ENCODE measurements at places on chromosomes 4 and X.

DNA sequence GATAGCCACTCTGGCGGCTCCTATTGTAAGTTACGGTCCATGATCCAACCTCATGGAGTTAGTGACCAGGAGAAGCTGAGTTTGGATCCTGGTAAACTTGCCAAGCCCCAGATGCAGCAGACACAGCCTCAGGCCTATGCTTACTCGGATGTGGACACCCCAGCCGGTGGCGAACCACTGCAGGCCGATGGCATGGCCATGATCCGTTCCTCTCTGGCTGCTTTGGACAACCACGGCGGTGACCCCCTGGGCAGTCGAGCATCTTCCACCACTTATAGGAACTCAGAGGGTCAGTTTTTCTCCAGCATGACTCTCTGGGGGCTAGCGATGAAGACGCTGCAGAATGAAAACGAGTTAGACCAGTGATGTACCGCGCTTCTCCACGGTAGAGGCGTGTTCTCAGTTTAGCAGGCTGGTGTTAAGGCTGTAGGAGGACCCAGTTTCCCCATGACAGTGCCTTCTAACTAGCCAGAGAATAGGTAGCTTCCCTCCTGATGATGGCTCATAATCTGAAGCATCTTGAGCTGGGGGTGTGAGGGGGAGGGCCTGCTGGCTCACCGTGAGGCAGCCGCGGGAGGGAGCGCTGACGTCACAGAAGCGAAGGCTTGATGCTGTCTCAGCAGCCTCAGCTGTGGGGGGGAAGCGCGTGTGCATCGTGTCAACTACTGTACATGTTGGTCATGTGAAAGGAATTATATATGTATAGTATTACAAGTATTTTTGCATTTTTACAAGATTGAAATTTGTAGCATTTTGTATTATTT is 31.1 kb downstream of the ZBTB49 start:
- DNase-seq = no peak

DNA sequence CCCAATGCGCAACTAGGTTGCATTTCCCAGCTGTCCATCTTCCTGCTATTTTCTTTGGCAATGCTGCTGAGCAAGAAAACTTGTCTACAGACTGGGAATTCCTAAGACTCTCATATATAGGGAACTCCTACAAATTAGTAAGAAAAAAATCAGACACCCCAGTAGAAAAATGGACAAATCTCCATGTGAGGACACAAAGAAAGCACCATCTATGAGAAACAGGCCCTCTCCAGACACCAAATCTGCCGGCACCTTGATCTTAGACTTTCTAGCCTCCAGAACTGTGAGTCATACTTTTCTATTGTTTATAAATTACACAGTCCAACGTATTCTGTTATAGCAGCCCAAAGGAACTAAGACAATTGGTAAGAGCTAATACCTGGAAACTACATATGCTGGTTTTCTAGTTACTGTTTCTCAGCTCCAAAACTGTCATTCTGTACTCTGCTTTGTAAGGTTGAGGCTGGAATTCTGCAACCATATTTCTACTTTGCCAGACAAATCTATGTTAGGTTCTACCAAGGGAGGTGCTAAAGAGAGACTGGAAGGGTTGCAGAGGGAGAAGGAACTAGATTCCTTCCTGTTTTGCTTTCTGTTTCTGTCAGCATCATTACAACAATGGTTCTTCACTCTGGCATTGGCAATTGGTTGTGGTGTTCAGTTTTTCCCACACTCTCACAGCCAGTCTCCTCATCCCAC is 35.7 kb upstream of the FAM241A start:
- no peak for DNase-seq

- no peak for DNase-seq
Measured at GRCh38 chr4:164716901-164717300, 37.0 kb upstream of the SMIM31 start.

DNA sequence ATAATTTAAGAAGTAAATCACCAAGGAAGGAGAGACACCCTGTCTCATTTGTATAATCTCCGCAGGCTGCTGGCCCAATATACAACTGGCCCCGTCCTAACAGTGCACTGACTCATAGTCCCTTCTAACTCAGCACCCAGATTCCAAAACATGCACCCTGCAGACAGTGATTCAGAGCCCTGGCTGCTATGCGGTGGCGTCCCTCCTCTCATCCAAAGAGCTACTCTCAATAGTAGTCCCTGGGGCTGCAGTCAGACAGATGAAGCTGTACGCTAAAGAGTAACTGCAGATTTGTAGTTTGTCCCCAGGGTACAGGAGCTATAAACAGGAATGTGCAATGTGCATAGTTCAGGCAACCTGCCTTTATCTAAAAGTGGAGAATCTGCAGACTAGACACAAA is 23.0 kb downstream of the GABRA3 start:
- DNase-seq = no peak

Measured in activated CD4-positive, alpha-beta T cell treated with anti-CD3 and anti-CD28 coated beads for 4 hours (primary cell).